ENCODE measurements at places on chromosomes 11 and 22.

DNA sequence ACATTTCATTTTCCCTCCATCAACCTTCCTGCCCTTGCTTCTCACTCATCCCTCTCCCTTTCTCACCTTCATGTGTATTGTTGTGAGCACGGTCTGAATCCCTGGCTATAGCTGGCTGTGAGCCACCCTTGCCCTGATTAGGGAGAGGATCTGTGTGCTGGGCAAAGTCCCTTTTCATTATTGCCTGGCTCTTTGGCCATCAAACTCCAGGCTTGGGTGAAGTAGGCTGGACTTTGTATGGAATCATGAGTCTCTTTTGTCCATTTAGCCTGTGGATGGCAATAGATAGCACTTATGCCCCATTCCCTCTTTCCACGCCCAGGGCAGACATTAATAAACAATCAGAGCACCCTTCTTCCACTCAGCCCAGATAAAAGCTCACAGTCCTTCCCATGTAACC, 6.7 kb downstream of the MYO18B start:
- no peak for DNase-seq

- DNase-seq: no peak
Observed at GRCh38 chr22:20999350-21000206, 2.3 kb downstream of the THAP7 start.

GRCh38 chr11:111726301-111726713, 39.9 kb downstream of the PPP2R1B start:
- DNase-seq: no peak

DNA sequence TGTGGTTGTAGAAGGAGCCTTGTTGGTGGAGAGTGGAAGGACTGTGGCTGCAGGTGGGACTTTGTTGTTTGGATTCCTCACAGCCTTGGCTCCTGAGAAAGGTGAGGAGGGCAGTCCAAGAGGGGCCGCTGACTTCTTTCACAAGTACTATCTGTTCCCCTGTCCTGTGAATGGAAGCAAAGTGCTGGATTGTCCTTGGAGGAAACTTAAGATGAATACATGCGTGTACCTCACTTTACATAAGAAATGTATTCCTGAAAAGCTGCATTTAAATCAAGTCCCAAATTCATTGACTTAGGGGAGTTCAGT, 2.4 kb downstream of the FUT4 start:
- DNase-seq: no peak

DNA sequence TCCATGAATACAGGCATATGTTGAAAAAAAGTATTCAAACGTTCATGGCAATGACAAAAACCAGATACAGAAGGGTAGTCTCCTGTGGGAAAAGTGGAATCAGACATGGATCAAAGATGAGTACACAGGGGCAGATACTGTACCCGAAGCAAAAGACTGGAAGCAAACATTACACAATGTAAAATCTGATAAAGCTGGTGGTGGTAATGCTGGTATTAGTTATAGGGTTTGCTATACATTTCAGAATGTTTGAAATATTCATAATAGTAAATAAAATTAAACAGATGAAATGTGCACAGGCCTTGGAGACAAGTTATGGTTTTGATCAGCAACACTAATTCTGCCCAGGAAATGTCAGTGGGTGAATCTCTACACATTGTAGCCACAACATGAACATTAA, 607.6 kb downstream of the SOX6 start:
- DNase-seq: no peak

DNA sequence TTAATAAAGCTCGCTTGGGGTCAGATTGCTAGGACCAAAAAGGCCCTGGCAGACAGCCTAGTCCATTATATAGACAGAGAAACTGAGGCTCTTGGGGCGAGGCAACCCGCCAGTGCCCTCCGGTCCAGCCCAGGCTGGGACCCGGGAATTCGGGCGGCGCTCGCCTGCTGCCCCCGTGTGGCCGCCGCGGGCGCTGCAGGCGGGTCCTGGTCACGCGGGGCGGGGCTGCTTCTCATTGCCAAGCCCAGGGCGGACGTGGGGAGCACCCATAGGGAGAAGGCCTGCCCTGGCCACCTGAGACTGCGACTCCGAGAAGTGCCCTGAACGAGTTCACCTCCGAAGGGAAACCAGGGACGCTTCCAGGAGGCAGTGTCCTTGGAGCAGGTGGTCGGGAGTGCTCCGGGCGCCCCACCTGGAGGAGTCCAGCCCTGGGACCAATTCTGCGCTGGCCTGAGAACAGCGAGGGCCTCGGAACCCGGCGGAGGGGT, 36.0 kb upstream of the CSNK1E start:
- DNase-seq: no peak

DNA sequence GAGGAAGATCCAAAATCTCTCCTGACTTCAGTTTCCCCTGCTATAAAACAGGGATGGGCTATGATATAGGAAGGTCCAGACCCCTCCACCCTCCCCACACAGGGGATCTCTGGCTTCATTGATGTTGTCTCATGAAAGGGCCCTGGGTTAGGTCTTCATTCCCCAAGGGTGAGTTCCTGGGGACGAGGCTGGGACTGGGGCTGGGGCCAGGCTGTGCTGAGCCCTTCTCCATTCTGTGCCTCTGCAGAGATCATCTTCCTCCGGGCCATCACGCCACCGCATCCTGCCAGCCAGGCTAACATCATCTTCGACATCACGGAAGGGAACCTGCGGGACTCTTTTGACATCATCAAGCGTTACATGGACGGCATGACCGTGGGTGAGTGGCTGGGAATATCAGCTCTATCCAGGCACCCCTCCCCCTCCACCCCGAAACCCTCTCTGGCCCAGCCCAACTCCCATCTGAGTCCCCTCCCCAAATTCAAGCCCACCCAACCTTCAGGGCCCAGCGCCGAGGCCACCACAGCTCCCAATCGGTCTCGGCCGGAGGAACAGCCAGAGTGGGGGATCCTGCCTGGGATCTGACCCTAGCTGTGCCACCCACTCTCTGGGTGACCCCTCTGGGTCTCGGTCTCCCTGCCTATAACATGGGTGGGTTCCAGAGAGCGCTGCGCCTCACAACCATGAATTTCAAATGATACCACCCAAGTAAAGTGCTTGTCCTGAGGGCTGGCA, 74.2 kb downstream of the FBLN1 start:
- no peak for DNase-seq

DNA sequence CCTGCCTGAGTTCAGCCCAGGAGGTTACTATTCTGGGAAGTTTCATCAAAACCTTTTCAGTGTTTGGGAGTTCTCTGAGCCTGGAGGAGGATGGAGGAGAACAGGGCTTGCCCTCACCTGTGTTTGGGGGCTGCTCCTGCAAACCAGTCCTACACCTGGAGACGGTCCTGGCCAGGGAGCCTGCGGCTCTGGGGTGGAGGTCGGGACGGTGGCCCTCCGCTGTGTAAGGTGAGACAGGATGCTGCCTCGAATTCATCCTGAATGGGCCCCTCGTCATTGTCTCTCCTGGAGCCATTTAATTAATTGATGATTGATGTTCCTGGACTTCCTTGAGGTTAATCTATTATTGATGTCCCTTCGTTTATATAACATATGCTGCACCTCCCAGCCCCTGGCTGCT, 6.3 kb downstream of the DAGLA start:
- DNase-seq: no peak

GRCh38 chr11:60343094-60343704, 16.1 kb downstream of the MS4A6E start:
- no peak for DNase-seq

DNA sequence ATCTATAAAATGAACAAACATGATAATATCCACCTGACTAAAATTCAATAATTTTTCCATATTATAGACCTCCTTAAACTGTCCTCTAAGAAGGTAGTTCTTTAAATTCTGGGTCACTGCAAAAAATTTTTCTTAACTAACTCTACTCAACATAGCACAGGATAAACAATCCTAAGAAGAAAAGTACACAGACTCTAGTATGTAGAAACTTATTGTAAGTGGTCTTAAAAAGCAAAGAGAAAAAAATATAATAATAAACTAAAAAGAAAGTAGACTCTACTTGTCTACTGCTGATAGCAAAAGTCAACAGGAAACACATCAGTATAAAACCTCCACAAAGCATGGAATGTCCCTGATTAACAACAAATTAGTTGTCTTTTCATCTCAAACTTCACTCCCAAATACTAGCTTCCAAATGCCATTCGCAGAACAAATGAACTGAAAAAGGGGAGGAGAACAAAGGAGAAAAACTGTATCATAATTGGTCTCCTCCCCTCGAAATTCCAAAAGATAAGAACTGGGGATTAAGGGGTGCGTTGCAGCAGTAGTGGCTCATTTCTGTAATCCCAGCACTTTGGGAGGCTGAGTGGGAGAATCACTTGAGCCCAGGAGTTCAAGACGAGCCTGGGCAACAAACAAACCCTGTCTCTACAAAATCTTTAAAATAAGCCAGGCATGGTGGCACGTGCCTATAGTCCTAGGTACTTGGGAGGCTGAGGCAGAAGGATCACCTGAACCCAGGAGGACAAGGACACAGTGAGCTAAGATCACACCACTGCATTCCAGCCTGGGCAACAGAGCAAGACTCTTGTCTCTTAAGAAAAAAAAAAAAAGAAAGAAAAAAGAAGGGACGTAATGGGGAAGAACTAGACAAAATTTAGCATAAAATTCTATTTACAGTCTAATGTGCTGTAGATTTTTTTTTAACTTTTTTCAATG, 6.5 kb downstream of the FCHSD2 start:
- no peak for DNase-seq
